T-cell (primary cell): ENCODE measurements at places on chromosomes 5 and 9.

GRCh38 chr5:98586581-98586980, 186.9 kb upstream of the RGMB start:
- DNase-seq: no peak

DNA sequence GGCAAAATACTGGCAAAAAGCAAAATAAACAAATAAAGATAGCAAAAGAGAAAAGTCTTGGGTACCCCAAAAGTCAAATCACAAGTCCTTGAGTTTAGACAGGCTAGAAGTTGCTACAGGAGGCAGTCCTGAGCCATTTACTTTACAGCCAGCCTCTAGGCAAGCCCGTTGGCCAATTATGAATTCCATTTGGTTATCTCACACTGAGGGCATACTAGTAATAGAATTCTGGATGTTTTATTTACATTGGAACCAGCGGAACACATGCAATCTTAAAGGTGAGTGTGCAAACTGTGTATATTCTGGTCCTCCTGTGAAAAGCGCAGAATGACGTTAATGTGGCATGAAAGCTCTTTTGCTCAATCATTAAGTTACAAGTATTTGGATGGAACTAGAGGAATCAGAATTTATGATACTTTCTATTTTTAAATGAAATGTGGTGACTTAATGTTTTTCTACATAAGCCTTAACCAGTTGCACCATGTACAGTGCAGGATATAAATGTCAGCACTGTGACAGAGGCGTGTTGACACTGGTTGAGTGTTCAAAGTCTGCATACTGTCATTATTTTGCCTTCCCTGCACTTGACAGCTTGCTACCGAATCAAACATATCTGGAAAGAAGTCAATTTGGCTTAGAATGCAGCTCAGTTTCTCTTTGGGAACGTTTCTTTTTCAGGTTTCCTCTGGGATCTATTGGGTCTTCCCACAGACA, 7.9 kb downstream of the GDNF start:
- DNase-seq: no peak

DNA sequence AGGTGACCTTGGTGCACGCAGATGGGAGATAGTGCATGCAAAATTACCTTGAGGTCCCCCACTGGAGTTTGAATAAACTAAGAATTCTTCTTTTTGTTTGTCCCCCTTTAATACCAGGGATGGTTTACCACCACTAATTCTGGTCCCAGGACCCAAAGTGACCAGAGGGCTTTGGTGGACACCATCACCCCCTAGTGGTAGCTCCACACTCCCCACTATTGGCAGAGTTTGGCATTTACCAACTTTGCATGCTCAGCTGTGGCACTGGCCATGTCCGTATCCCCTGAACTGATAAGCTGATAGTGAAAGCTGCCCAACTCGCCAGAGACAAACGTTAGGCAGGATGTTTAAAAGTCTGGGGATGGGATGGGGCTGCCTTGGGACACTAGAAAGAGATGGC, 3.3 kb downstream of the ASTN2 start:
- no peak for DNase-seq

- no peak for DNase-seq
Observed at GRCh38 chr5:113020461-113021273, 44.1 kb downstream of the DCP2 start.

DNA sequence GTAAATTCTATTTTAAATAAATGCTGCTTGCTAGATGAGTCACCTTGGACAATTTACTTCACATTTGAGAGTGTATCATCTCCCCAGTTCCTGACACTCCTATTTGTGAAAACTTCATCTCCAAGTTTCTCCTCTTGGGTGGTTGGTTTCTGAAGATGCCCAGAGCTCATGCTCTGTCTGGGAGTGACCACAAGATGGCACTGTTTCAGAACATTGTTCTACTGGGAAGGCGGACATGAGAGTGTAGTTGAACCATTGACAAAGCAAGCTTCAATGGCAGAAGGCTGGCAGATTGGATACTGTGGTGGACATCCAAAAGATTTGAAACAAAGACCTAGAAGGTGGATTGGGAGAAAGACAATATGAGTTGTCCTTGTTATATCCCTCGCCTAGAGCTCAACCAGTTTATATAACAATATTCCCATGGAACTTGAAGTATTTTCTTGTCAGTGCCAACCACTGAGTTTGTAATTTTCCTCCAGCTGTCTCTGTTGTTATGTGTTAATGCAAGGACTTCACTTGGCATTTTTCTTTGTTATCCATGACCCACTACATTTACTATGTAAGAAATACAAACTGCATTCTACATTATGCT, 234.3 kb upstream of the ANKH start:
- no peak for DNase-seq

DNA sequence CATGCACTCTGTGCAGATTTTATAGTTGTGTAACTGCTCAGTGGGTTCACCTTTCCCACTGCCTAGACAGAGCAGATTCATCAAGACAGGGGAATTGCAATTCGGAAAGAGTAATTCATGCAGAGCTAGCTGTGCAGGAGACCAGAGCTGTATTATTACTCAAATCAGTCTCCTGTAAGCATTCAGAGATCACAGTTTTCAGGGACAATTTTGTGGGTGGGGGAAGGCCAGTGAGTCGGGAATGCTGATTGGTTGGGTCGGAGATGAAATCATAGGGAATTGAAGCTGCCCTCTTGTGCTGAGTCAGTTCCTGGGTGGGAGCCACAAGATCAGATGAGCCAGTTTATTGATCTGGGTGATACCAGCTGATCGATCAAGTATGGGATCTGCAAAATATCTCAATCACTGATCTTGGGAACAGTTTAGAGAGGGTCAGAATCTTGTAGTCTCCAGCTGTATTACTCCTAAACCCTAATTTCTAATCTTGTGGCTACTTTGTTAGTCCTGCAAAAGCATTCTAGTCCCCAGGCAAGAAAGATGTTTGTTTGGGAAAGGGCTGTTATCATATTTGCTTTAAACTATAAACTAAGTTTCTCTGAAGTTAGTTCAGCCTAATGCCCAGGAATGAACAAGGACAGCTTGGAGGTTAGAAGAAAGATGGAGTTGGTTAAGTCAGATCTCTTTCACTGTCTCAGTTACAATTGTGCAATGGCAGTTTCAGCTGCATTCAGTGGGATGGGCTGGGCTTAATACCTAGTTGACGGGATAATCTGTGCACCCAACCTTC, 12.7 kb upstream of the SVEP1 start:
- DNase-seq: no peak

- DNase-seq: no peak
Observed at GRCh38 chr5:4206127-4206526, 610.5 kb downstream of the IRX1 start.

DNA sequence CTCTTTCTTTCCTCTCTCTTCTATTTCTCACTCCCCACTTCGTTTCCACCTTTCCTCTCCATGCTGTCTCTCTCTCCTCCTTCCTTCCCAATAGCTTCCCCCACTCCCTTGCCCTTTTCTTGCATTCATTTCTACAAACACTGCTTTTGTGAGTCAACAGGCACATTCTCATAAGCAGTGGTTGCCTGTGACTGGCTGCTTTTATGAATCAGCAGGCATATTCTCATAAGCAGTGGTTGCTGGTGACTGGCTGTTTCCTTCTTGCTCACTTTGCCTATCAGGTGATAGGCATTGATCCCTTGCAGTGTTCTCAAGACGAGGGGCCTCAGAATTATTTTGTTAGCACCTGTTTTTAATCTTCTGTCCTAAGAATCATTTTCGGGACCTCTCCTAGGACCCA, 116.1 kb upstream of the ACTBL2 start:
- DNase-seq: no peak

DNA sequence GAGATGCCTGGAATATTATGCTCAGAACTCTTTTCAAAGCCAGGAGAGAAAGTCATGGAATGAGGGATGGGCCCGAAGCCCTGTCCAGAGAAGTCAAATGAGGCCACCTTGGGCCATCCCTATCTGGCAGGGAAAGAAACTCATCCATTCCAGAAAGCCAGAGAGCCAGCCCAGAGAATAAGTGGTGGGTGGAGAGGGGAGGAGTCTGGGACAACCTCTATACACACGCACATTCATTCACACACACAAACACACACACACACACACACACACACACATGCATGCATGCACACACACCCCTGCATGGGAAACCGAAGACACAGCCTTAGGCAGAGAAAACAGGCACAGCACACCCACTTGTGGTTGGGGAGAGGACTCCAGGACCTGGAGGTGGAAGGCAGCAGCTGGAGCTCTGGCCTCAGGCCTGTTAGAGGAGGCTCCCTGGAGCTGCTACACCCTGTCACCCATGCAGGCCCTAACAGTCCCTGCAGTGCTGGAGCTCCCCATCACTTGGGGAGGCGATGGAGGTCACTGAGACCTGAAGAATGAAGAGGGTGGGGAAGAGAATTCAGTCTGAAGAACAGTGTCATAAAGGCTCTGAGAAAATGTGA, 38.0 kb downstream of the TGFBI start:
- no peak for DNase-seq

GRCh38 chr5:142641711-142642110, 44.2 kb downstream of the FGF1 start:
- no peak for DNase-seq

DNA sequence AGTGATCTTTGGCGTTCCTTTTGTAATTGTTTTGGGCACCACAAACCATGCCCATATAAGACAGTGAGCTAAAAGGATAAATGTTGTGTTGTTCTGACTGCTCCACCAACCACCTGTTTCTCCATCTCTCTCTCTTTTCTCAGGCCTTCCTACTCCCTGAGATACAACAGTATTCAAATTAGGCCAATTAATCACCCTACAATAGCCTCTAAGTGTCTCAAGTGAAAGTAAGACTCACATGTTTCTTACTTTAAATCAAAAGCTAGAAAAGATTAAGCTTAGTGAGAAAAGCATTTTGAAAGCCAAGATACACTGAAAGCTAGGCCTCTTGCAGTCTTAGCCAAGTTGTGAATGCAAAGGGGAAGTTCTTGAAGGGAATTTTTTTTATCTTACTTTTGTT, 268.8 kb upstream of the NREP start:
- DNase-seq: no peak

- DNase-seq: no peak
Observed at GRCh38 chr5:89374818-89375521, 492.0 kb upstream of the MEF2C start.

GRCh38 chr9:33029231-33029786, 4.2 kb downstream of the DNAJA1 start:
- no peak for DNase-seq

- DNase-seq: no peak
Observed at GRCh38 chr9:79166005-79166404, 405.8 kb upstream of the TLE4 start.

DNA sequence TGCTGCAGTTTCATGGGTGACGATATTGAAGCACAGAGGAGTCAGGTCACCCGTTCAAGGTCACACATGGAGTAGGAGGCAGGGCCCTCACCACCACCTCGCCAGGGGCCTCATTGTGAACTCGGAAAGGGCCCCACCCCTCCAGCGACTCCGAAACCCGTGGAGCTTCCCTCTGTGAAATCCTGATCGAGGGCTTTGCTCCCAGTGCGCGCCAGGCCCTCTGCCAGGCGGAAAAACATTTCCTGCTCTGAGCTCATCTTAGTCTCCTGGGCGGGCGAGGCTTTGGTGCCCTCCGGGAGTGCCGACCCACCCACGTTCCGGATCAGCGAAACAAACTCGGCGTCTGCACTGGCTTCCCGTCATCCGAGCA, 75.0 kb upstream of the FCN1 start:
- DNase-seq: no peak

GRCh38 chr9:18428661-18429060, 45.3 kb upstream of the ADAMTSL1 start:
- no peak for DNase-seq

GRCh38 chr5:321230-321725, at the start of gene AHRR:
Gene AHRR, plus strand, starts transcription at chr5:321714. Its CDS starts 22,189 bp downstream, at chr5:343903.
- DNase-seq: peak; percentile 13

DNA sequence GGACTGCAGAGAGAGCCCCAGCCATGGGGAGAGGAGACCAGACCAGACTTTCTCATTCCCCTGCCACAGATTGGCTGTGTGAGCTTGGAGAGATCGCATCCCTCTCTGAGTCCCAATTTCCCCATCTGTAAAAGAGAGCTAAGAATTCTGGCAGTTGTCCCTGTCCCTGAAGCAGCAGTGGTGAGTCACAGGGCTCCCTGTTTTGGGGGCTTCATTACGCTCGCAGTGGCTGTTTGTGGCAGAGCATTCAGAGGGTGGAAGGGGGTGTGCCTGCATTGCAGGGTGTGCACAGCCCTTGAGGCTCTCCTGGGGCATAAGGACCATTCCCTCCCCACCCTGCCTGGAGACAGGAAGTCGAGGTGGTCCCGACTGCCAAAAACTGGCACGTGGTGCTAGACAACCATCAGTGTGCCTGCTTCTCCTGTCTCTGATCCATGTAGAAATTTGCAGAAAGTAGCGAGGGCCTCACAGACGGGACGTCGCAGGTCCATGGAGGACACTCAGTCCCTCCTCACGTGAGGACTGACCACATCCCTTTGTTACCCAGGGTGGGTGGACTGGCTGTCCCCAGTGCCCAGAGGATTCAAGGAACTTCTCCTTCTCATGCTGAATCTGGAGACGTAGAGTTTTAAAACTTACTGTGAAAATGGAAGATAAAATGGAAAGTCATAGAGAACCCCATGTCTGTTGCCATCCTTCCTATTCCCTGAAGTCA, 35.3 kb downstream of the HRH2 start:
- DNase-seq: no peak

- DNase-seq: no peak
Observed at GRCh38 chr9:109699019-109699418, 81.0 kb upstream of the PALM2AKAP2 start.

DNA sequence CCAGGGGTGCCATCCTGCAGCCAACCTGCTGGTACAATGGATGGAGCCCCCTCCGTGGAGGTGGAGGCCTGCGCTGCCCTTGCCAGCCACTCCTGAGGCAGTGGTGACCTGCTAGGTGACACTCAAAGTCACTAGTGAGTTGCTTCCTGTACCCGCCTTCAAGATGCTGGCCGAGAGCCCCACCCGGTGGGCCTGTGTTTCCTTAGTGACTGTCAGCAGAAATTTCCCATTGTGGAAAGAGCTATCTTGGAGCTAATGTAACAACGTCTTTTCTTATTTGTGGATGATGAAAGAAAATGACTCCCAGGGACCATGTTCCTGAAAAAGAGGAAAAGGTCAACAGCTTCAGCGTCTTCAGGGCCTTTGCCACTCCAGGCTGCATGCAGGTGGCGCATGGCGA, 117.0 kb upstream of the BOD1 start:
- DNase-seq: no peak

DNA sequence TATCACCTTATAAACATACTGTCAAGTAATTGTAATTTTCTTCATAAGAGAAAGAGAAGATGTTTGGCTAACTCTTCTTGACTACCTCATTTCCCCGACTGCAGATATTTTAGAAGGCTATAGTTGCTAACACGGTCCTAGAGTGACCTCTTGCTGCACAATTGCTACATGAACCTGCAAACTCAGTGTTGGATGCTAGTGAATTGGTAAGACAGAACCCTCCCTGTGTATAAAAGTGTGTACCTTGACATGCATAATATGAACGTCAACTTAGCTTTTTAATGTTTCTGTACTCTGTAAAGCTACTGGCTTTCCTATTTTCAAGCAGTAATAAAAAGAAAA, 46.7 kb upstream of the CER1 start:
- no peak for DNase-seq

- DNase-seq: no peak
Observed at GRCh38 chr5:31193591-31194467, at the start of gene CDH6. Gene CDH6, plus strand, starts transcription at chr5:31193686. Its CDS starts 73,788 bp downstream, at chr5:31267474.

GRCh38 chr5:140800816-140801493, at the start of gene PCDHA3:
Gene PCDHA3, plus strand, starts transcription at chr5:140801057.
- no peak for DNase-seq

- no peak for DNase-seq
Observed at GRCh38 chr5:122967625-122968024, 68.9 kb downstream of the PPIC start.

GRCh38 chr5:150361301-150361700, 3.8 kb downstream of the TCOF1 start:
- DNase-seq: no peak
